Suprapubic skin (tissue), 4 donors: ENCODE measurements at places on chromosomes 16 and 17.

- no peaks in the 10 kb centered on the region for H3K4me1 ChIP-seq
- H3K27me3 ChIP-seq, result no peaks in the 10 kb centered on the region
- no peaks in the 10 kb centered on the region for H3K36me3 ChIP-seq
Observed at GRCh38 chr16:47109361-47109760, 34.4 kb downstream of the NETO2 start.

DNA sequence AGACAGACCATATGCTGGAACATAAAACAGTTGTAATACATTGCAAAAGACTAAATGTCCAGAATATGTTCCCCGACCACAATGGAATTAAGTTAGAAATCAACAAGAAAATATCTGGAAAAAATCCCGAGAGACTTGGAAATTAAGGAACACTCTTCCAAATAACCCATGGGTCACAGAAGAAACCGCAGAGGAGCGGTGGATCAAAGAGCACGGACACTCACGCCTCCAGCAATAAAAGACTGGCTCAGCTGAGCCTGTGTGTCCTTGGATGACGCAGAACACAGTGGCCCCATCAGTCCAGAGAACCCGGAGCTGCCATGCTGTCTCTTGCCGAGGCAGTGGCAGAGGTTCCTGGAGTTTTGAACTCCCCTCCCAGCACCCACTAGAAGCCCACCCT is 30.9 kb upstream of the FOXF1 start:
- peaks cover 3% of the 10 kb centered on the region for H3K4me1 ChIP-seq
- no peaks in the 10 kb centered on the region for H3K36me3 ChIP-seq
- no peak for DNase-seq
- no peak overlapping the region for H3K4me3 ChIP-seq
- no peak overlapping the region for H3K27ac ChIP-seq

- no peaks in the 10 kb centered on the region for H3K4me1 ChIP-seq
- no peaks in the 10 kb centered on the region for H3K36me3 ChIP-seq
- H3K27ac ChIP-seq, result no peak overlapping the region
- H3K4me3 ChIP-seq, result no peak overlapping the region
- H3K27me3 ChIP-seq, result no peaks in the 10 kb centered on the region
Observed at GRCh38 chr16:77480681-77481315, 46.0 kb upstream of the ADAMTS18 start.

DNA sequence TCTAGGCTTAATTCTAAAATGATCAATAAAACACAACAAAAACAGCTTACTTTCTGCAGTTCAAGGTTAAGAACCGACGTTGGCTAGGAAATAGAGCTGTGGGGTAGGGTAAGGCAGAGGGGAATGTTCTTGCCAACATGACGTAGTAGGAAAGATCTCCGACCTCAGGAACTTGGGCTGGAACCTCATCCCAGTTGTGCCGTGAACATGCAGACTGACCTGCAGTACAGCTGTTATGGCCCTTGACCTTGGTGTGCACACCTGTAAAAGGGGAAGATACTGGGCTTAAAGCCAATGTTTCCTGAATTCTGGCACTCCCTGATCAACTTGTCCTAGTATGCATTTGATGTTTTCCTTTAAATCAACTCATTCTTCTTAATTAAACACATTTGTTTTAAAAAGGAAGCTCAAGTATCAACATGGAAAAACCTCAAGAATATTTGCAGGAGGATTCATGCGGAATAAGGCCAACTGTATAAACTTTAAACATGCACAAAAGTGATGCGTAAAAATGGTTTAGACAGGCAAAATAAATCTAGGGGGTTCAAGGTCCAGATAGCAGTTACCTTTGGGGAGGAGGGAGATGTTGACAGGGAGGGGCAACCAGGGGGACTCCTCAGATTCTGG is 14.2 kb upstream of the SLC6A2 start:
- H3K27ac ChIP-seq, result no peak overlapping the region
- no peak overlapping the region for H3K4me3 ChIP-seq
- no peaks in the 10 kb centered on the region for H3K4me1 ChIP-seq
- no peaks in the 10 kb centered on the region for H3K27me3 ChIP-seq

- peak; percentile 71 for DNase-seq
- peak overlapping the region; percentile 59 for H3K27ac ChIP-seq
- peaks cover 5% of the 10 kb centered on the region for H3K4me1 ChIP-seq
- peaks cover 20% of the 10 kb centered on the region for H3K36me3 ChIP-seq
Observed at GRCh38 chr17:69047368-69048263, 13.1 kb downstream of the ABCA9 start.

DNA sequence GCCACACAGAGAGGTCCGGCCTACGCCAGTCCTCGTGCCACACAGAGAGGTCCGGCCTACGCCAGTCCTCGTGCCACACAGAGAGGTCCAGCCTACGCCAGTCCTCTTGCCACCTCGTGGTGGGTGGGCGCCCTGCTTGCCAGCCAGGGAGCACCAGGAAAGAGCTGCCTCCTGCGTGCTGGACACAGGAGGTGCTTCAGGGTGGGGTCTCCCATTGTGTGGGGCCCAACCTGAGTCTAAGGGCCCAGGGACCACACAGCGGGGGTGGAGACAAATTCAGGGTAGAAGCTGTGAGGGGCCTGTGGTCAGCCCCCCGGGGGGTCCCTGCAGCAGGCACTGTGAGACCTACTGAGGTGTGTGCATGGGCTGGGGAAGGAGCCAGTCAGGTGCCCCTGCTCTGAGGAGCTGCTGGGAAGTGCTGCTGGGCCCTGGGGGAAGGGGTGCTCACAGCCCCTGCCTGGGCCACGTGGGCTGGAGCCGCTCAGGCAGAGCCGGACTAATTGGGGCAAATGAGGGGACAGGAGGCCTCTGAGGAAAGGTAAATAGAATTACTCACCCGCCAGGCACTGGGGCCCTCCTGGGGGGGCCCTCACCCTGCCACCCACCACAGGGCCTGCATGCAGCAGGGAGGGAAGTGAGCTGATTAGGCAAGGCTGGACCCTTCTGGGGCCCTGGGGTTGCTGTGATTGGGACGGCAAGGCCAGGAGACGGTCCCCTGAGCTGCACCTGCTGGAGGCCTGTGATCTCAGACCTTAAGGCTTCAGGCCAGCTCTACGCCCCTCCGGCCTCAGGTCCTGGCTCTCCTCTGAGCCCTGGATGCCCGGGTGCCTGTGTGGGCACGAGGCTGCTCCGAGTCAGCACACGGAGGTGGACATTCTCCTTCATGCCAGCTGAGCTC is 11.0 kb downstream of the GCGR start:
- peaks cover 34% of the 10 kb centered on the region for H3K27me3 ChIP-seq
- no peak for DNase-seq
- H3K4me1 ChIP-seq, result peaks cover 7% of the 10 kb centered on the region
- no peak overlapping the region for H3K4me3 ChIP-seq
- no peaks in the 10 kb centered on the region for H3K36me3 ChIP-seq

DNA sequence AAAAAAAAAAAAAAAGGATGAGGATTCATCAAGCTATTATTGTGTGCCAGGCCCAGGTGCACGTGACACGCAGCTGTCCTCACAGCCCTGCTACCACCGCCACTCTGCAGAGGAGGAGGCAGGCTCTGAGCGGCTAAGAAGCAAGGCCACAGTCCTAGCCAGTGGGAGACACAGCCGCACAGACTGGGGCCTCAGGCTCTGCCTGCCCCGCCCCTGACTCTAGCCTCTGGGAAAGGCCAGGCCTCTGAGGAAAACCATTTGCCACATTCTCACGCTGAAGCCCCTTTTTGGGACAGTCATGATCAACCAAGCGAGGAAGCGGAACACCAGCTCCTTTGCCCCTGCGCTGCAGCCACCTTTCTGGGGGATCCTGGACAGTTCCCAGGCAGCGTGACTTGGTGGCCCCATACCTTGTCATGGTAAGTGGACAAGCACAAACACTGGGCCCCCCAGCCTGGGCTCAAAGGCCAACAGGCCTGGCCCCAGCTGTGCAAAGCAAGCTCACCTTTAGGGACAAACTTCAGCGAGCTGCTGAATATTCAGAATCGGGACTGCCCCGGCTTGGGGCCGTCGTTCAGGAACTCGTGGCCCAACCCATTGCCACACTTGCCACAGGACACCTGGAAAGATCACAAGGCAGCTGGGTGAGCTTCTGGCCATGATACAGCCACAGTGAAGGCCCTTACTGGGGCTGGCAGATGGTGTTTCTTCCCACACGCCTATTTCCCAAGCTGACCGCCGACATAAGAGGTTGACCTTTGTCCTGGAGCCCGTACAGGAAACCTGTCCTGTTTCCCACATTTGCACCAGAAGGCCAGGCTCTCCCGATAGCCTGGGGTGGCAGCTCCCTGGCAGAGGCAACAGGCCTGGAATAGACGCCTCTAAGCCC is 2.5 kb downstream of the MSRB1 start:
- H3K4me1 ChIP-seq, result peaks cover 25% of the 10 kb centered on the region
- H3K27me3 ChIP-seq, result no peaks in the 10 kb centered on the region
- DNase-seq, result no peak
- peaks cover 45% of the 10 kb centered on the region for H3K36me3 ChIP-seq
- no peak overlapping the region for H3K4me3 ChIP-seq
- H3K27ac ChIP-seq, result no peak overlapping the region

- H3K4me1 ChIP-seq, result peaks cover 19% of the 10 kb centered on the region
- H3K27ac ChIP-seq, result no peak overlapping the region
- no peaks in the 10 kb centered on the region for H3K36me3 ChIP-seq
- no peaks in the 10 kb centered on the region for H3K27me3 ChIP-seq
Observed at GRCh38 chr16:11990702-11991390, 14.3 kb downstream of the SNX29 start.
